Left ventricle myocardium inferior (tissue), 1 donor: ENCODE measurements at places on chromosomes 11 and 22. TPM values are rescaled to one million over a fixed set of nuclear protein-coding genes. Genes with fewer than 3 reads are reported as not detected.

The KCNJ1 gene
- not detected for total RNA-seq

The TREH gene
- total RNA-seq = not detected

DNA sequence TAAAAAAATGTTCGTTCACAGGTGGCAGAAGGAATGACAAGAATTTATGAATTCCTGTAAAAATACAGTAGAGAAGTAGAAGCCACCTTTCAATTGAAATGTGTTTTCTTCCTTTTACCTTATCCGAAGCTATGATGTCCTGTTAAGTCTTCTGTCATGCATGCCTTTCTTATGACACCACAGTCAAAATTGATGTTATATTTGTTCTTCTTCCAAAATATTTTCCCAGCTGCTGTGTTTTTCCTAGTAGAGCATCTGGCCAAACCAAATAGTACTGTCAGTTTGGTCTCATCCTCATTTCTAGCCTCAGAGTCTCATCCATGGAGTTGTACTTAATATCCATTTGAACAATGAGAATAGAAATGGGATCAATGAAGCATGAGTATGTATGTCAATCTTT is 206.1 kb downstream of the PGR start:
- peak overlapping the region; percentile 53 for H3K27ac ChIP-seq
- H3K27me3 ChIP-seq = no peaks in the 10 kb centered on the region
- no peak overlapping the region for H3K4me3 ChIP-seq

GRCh38 chr11:8183111-8183510 is 14.3 kb upstream of the RIC3 start:
- no peak for DNase-seq
- H3K4me1 ChIP-seq = no peaks in the 10 kb centered on the region
- no peak overlapping the region for H3K27ac ChIP-seq
- no peaks in the 10 kb centered on the region for H3K36me3 ChIP-seq

DNA sequence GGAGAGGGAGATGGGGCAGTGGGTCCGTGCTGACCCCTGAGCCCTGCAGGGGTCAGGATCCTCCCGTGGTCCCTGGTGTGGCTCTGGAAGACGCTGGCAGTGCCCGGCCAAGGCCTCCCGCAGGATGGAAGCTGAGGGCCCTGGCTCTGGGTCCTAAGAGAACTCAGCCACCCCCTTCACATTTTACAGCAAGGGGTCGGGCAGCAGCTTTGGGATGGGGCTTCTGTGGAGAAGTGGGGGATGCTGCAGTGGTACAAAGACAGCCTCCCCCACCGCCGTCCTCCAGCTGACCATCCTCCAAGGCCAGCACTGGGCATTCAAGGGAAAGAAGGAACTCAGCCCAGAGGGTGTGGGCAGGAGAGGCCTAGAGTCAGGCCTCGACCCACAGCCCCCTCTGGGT is 21.8 kb upstream of the CRYBB3 start:
- DNase-seq = no peak
- peaks cover 61% of the 10 kb centered on the region for H3K36me3 ChIP-seq
- no peak overlapping the region for H3K27ac ChIP-seq
- no peak overlapping the region for H3K4me3 ChIP-seq
- H3K4me1 ChIP-seq = no peaks in the 10 kb centered on the region

- H3K27me3 ChIP-seq = no peaks in the 10 kb centered on the region
- H3K36me3 ChIP-seq = no peaks in the 10 kb centered on the region
- no peak for DNase-seq
- peak overlapping the region; percentile 98 for H3K27ac ChIP-seq
- H3K4me3 ChIP-seq = peak overlapping the region; percentile 44
These were observed 666 bp downstream of the SLC25A18 start for GRCh38 chr22:17563936-17564391.

GRCh38 chr22:19880786-19881569 is 26.3 kb upstream of the GNB1L start:
- H3K27me3 ChIP-seq = no peaks in the 10 kb centered on the region
- H3K4me3 ChIP-seq = peak overlapping the region; percentile 35
- DNase-seq = peak; percentile 64
- H3K36me3 ChIP-seq = no peaks in the 10 kb centered on the region
- H3K27ac ChIP-seq = peak overlapping the region; percentile 66

GRCh38 chr11:112999520-112999919 is 38.3 kb downstream of the NCAM1 start:
- no peaks in the 10 kb centered on the region for H3K36me3 ChIP-seq
- DNase-seq = no peak
- H3K27me3 ChIP-seq = no peaks in the 10 kb centered on the region
- no peak overlapping the region for H3K27ac ChIP-seq
- H3K4me1 ChIP-seq = peaks cover 76% of the 10 kb centered on the region
- no peak overlapping the region for H3K4me3 ChIP-seq

- no peak overlapping the region for H3K4me3 ChIP-seq
- DNase-seq = peak; percentile 82
- H3K4me1 ChIP-seq = peaks cover 21% of the 10 kb centered on the region
- H3K27me3 ChIP-seq = peaks cover 15% of the 10 kb centered on the region
These were observed 10.7 kb upstream of the DSCAML1 start for GRCh38 chr11:117807482-117808327.

GRCh38 chr22:20155330-20156041 is 4.6 kb upstream of the CCDC188 start:
- peak overlapping the region; percentile 56 for H3K4me3 ChIP-seq
- peaks cover 3% of the 10 kb centered on the region for H3K4me1 ChIP-seq
- H3K27ac ChIP-seq = no peak overlapping the region
- no peaks in the 10 kb centered on the region for H3K36me3 ChIP-seq
- peaks cover 25% of the 10 kb centered on the region for H3K27me3 ChIP-seq
